GM23248 (cell line): ENCODE measurements at places on chromosomes 1 and 21.

DNA sequence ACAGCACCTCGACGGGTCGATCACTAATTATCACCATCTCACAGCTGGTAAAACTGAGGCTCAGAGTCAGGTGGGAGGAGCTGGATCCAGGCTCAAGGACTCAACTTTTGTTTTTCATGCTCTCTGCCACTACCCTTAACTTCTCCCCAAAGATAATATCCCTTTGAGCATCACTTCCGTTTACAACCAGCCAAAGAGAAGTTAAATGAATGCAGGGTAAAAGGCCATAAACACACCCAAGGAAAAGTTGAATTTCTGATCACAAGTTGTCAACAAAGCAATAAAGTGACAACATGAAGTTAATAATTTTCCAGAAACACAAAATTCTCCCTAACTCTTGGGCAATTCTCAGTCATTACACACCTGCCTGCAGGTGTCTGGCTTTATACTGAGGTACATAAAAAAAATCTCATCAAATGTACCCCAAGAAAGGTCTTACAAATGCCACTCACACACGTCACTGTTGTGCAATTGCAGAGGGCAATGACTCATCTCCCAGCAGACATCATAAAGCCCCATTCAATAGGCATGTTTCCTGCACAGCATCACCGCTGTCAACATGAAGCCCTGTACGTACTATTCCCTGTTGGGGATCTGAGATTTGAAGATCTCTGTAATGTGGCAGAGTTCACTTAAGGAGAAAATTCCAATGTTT, 3.4 kb downstream of the OR2T11 start:
- no peak for DNase-seq

GRCh38 chr1:232901255-232901654, 49.2 kb upstream of the NTPCR start:
- DNase-seq, result no peak

DNA sequence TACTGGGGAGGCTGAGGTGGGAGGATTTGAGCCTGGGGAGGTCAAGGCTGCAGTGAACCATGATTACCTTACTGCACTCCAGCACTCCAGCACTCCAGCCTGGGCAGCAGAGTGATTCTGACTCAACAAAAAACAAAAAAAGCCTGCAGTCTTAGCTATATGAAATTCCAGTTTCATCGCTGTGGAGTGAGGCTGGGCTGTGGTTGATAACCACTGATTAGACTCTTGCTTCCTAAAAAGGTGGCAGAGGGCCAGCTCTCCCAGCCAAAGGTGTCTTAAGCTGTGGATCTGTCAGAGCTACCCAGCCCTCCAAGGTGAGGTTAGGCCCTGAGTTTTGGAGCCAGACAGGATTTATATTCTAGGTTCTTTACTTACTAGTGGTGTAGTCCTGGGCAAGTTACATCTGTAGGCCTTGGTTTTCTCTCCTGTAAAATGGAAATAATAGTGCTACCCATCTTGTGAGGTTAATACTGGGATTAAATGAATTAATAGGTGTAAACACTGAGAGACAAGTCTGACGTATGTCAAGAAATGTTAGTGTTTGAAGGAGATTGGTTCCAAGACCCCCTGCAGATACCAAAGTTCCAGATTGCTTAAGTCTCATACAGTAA, 35.9 kb downstream of the TMCC2 start:
- DNase-seq, result peak; percentile 34

DNA sequence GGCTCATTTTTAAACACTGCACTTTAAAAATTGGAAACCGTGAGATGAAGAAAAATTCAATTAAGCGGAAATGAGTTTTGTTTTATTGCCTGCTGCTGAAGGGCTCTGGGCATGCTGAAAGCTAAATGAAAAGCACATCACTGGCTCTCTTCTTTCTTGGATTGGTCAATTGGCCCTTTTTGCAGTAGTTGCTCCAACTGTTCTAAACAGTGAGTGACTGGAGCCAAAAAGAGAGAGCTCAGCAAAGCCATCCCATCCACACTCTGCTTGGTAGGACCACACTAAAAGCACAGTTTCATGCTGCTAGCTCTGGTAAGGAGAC, 48.1 kb downstream of the LHX4 start:
- DNase-seq, result no peak

DNA sequence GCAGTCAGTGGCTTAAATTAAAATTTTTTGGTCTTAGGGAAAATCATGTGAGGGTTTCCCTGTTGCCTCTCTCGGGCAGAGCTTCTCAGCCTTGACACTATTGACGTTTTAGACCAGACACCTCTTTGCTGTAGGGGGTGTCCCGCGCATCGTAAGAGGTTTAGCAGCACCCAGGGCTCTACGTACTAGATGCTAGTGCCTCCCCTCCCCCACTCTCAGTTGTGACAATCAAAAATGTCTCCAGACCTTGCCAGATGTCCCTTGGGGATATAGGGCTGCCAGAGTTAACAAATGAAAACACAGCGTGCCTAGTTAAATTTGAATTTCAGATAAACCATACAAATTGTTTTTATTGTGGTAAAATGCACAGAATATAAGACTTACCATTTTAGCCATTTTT, 293.3 kb downstream of the DISC1 start:
- no peak for DNase-seq

DNA sequence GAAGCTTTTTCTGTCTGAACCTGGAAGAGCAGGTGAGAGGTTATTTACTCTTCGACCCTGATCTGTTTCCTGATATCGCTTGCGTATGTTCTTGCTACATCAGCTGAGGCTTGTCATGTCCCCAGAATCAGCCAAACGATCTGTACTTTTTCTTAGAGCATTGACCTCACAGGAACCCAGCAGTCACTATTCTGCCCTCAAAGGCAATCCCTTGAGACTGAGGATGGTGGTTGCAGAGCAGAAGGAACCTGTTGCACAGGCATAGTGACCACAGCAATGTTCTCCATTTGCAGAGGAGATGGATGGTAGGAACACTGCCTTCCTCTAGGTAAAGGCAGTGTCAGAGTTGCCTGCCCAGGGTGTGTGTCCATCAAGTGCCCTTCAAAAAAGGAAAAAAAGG, 11.3 kb upstream of the LACTBL1 start:
- no peak for DNase-seq

- DNase-seq, result peak; percentile 89
Measured at GRCh38 chr1:221035662-221036153, 156.5 kb downstream of the HLX start.

DNA sequence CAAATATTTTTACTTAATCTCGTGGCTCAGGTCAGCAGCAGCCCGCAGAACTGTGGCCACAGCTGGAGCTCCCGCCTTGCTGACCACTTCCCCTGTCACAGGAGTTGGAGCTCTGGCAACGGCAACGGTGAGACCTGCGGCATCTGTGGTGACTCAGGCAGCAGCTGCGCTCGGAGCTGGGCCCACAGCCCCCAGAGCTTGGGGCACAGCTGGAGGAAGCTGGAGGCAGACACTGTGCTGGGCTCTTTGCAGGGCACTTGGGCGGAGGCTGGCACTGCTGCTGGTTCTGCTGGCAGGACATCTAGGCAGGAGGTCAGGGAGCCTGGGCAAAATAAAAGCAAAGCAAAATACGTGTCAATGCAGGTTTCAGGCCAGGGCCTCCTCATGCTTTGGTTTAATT, at the start of gene LCE3A:
Gene LCE3A (minus strand): TSS at position 301 of the 400 bp plus-strand sequence. CDS start 0 bp downstream, at position 301.
- DNase-seq, result peak; percentile 31

DNA sequence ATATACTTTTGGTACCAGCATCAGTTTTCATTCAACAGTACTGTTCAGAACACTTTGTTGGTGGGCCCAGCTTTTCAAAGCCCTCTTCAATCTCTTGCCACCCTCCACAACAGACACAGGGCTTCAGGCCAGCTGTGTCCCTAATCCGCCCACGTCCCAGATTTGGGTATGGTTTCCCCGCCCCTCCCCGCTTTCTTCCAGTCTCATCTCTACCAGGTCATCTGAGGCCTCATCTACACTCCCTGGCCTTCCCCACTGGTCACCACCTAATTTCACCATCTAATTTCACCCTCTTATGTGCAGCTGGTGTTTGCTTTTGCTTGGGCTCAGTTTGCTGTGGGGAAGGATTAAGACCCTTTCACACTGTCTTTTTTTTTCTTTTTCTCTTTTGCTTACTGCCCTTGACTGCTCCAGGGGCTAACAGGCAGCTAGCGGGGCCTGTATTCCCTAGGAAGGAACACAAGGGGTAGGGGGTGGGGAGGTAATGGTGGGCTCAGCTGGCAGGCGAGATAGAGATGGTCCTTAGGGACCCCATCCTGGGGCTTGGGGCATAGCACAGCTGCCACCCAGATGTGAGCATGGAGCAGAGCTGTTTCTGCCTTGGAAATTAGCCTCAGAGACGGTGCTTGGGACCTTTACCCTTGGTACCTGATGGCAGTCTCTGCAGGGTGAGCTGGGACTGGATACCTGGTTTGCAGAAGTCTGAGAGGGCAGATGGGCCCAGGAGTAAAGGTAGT, 3.8 kb upstream of the EPB41 start:
- no peak for DNase-seq

- DNase-seq, result no peak
Measured at GRCh38 chr1:153563991-153564390, 1.7 kb downstream of the S100A2 start.

DNA sequence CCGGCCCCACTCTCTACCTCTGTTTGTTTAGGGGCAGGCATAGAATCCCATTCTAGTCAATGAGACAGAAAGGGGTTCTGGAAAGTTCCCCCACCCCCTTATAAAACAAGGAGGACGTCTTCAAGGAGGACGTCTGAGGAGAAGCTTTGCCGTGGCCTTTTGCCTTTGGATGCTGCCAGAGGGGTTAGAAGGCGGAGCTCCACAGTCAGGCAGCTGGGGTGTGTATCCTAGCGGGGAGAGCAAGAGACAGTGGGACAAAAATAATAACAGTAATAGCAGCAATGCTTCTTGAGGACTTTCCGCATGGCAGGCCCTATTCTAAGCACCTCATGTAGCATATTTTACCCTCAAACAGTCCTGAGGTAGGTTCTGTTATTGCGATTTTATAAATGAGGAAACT, 48.2 kb upstream of the TENT5B start:
- no peak for DNase-seq
